ENCODE measurements at places on chromosomes 2 and 18.

DNA sequence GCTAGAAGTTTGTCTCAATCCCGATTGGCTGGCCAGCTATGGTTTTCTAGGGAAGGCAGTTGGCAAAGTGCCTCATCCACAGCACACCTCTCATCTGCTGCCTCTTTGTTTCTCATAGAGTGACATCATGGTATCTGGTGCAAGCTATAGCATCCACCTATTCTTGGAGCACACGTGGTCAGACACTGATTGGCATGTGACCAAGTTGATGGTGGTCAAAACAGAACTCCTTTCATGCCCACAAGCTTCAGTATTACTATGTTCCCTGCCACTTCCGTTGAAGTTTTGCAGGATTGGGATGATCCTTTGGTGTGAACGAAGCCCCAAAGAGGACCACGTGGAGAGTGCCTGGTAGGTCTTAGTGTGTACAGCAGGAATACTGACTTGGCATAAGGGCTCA, 28.8 kb downstream of the TTC32 start:
- no peak for DNase-seq

- peak; percentile 69 for DNase-seq
Observed at GRCh38 chr18:23871410-23871809, 143.1 kb upstream of the TTC39C start.

DNA sequence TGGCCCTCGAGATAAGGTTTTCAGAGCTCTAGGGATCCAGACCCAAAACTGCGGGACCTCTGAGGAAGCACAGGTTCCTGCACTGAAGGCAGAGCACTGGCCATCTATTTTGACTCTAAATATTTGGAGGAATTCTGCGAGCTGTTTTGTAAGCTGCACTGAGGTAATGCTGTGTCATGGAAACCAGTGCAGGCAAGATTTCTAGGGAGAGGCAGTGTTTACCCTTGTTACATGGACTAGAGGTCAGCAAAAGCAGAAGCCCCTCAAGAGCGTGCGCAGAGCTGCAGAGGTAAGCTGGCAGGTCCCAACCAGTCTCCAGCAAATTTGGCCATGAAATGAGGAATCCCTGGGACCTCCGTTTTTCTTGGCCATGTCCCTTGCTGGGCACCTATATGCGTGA, 137.3 kb downstream of the RNF152 start:
- no peak for DNase-seq

GRCh38 chr2:219983836-219984235, 356.4 kb downstream of the SLC4A3 start:
- DNase-seq: no peak

GRCh38 chr2:98460573-98461497, 16.2 kb downstream of the INPP4A start:
- DNase-seq: peak; percentile 49

GRCh38 chr2:148338541-148338940, 306.0 kb upstream of the EPC2 start:
- no peak for DNase-seq

DNA sequence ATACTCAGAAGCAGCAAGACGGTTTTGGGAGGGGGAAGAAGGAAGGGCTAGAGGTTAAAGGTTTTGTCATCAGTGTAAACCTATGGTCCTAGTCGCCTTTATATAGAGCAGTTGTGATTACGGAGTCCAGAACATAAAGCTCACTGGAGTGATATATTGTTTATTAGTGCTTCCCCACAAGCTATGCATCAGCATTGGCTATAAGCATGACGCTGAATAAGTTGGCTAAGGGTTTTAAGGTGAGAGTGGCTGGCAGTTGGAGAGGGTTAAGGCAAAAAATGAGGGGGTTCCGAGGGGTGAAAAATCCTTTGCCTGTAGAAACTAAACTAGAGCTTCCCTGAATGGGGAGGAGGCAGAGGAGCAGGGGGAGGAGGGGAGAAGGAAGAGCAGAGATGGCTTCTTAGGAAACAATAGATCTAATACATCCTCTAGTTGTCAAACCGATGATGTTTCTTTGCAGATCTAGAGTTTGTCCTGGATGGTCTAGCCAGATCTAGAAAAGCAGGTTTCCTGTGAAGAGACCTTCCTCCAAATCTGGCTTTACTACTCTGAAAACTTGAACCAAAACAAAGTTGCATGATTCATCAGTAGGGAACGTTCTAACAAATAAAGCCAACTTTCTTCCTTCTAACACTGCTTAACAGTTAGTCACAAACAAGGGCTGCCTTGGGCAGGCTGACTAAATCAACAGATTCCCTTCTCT, 2.5 kb downstream of the KLF7 start:
- DNase-seq: no peak

DNA sequence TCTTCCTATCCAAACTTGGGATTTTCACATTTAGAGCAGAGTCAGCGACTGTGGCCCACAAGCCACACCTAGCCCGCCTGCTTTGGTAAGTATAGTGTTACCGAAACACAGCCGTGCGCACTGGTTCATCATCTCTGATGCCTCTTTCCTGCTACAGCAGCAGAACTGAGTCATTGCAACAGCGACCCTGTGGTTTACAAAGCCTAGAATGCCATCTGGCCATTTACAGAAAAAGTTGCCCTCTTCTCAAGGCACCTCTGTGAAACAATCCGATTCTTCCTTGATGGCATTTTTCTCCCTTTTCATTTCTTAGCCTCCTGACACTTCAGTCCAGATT, 10.7 kb upstream of the IAH1 start:
- no peak for DNase-seq

- DNase-seq: no peak
Observed at GRCh38 chr2:114089636-114090319, 199.9 kb downstream of the ACTR3 start.

DNA sequence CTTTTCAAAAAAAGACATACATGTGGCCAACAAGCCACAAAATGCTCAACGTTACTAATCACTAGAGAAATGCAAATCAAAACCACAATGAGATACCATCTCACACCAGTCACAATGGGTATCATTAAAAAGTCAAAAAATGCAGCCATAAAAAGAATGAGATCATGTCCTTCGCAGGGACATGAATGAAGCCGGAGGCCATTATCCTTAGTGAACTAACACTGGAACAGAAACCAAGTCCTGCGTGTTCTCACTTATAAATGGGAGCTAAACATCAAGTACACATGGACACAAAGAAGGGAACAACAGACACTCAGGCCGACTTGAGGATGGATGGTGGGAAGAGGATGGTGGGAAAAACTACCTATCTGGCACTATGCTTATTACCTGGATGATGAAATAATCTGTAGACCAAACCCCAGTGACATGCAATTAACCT, 17.8 kb upstream of the ATL2 start:
- no peak for DNase-seq

- DNase-seq: no peak
Observed at GRCh38 chr2:98846041-98846440, 90.0 kb downstream of the CRACDL start.

DNA sequence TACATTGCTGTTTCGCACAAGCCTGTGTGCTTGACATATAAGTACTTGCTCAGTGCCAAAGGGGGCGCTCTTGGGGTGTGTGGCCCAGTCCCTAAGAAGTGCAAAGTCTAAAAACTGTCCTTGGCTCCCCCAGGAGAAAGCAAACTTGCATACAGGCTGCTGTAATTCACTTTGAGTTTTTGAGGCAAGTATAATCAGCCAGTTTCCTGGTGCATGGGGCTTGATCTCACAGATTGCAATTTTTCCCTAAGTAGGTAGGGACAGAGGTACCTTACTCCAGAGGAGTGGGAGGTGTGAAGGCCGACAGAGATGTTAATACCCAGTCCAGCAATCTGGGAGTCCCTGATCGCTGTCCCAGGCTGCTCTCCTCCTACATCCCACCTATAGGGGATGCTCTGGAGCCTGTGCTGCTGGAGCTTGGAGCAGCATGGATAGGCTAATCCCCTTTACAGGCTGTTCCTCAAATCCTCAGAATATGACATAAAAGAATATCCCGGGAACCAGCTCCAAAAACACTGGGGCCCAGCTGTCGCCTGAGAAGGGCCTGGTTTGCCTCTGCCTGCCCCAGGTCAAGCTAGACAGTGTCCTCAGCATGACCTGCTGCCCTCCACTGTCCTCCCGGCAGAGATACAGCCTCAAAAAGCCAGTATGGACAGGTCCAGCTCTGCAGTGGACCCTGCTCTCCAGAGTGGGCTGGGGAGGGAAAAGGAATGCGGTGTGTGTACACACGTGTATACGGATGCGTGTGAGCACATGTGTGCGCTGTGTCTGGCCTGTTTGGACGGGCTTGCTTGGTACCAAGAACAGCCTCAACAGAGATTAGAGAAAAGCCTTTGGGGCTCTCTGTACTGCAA, 136.5 kb upstream of the HAAO start:
- DNase-seq: no peak

DNA sequence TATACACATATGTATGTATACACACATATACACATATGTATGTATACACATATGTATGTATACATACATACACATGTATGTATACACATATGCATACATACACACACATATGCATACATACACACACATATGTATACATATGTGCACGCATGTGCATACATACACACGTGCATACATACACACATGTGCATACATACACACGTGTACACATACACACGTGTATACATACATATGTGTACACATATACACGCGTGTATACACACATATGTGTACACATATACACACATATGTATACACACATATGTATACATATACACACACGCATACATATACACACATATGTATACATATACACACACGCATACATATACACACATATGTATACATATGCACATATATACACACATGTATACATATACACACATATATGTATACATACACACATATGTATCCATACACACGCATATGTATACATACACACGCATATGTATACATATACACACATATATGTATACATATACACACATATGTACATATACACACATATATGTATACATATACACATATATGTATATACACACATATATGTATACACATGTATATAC, 21.5 kb downstream of the NABP1 start:
- DNase-seq: no peak

GRCh38 chr2:38251940-38252339, 125.1 kb downstream of the ATL2 start:
- no peak for DNase-seq

DNA sequence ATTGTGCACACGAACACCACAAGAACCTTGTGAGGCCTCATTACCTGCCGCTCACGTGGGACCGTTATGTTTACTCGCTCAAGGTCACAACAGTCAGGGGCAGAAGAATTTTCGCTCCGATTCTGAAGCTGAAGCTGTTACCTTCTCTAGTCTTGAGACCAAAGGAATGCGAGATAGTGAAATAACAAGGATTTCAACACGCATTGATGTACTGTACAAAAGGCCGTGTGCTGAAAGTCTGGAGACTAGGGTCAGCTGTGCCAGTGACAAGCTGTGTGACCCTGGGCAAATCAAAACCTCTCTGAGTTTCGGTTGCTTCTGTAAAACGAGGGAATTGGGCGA, 583 bp downstream of the NEMP2 start:
- no peak for DNase-seq

GRCh38 chr2:234512884-234513669, 16.2 kb upstream of the ARL4C start:
- DNase-seq: no peak

GRCh38 chr18:36176177-36176584, 11.1 kb upstream of the MOCOS start:
- no peak for DNase-seq

- no peak for DNase-seq
Observed at GRCh38 chr2:31256611-31257382, 22.8 kb downstream of the EHD3 start.

DNA sequence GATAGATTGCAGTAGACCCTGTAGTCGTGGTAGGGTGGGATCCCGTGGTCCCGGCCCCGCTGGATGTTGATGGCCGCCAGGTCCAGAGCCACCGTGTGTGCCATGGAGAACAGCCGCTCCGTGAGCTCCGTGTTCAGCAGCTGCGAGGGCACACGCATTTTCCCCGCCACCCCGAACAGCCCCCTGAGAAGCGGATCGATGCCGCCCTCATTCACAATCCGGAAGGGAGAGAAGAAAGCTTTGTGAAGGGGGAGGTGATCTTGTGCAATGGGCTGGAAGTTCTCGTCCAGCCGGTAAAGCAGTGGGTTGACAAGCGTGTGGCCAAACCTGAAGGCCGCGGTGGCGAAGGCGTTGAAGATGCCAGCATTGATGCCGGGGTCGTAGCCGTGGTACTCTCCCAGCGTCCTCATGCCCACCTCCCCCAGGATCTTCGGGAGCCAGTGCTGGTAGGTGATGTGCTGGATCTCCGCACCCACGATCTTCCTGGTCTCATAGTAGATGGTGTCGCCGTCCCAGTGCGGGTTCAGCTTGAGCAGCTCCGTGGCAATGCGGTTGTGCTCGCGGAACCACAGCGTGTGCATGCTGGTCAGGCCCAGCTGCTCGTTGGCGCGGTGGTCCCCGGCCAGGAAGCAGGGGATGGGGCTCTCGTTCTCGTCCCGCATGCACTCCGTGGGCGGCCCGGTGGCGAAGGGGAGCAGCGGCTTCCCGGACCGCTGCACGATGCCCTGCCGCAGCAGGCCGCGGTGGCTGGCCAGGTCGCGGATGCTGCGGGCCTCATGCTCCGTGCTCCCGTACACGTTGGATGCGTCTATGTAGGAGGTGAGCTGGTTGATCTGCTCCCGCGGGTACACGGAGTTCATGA, 95.8 kb downstream of the PXDN start:
- DNase-seq: no peak

DNA sequence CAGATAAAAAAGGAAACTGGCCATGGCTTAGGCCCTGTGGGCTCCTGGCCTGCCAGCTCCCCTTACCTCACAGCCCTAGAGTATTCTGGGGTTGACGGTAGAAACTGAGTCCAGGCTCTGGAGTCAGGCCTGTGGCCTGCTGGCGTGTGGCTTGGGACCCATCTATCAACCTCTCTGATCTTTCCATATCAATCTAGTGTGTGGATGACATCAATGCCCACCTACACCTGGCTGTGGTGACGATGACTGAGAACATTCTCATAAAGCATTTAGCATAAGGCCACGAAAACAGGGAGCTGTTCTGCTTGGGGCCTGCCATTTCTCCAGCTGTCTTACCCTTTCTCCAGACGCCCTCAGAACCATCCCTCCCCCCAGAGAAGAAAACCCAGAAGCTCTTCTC, 17.9 kb downstream of the PCARE start:
- DNase-seq: no peak

DNA sequence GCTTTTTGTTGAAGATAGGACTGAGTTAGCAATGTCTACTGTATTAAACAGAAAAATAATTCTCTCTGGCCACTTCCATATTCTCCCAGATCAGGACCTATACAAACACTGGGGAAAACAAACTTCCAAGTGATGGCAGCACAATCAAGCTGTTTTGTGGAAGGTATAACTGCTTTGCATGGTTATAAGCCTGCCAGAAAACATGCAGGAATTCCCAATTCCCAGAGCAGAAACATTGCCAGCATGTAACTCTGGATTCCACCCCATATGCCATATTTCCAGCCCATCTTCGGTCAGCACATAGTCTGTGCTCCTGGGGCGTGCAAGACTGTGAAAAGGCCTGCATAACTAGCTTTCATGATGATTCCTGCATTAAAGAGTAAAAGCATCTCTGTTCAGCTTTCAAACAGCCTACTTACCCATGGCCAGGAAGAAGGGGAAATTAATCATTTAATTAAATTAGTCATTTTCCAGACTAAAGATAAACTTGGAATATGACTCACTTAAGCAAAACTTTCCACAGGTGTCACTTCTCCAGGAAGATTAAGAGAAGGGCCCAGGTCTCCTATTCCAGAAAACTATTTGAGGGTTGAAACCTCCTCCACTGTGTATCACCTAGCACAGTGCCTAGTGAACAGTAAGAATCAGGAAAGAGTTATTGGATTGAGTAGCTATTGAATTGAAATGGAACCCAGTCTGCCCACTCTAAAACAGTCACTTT, 280.5 kb downstream of the NRXN1 start:
- no peak for DNase-seq

GRCh38 chr2:217430916-217431576, 571.2 kb upstream of the TNP1 start:
- DNase-seq: no peak

- no peak for DNase-seq
Observed at GRCh38 chr18:31774477-31774785, 13.8 kb upstream of the SLC25A52 start.
